Skeletal muscle cell (primary cell): ENCODE measurements at places on chromosomes 7 and 10.

DNA sequence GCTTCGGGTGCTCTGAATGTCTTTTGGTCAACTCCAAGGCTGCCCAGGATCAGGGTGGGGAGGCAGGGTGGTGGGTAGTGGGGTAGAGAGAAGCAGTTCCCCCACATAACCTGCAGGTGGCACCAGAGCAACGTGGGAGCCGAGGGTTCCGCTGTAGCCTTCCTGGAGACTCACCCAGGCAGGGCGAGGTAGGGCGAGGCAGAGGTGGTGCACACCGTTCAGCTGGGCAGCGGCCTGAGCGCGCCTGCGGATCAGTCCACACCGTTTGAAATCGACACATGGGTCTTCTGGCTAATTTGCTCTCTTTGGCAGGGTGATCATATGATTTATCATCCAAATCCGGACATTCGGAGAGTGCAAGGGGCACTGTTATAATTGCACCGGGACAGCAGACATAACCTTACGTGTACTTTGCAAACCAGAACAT lies 41.4 kb upstream of the MAP3K8 start:
- no peak for DNase-seq

DNA sequence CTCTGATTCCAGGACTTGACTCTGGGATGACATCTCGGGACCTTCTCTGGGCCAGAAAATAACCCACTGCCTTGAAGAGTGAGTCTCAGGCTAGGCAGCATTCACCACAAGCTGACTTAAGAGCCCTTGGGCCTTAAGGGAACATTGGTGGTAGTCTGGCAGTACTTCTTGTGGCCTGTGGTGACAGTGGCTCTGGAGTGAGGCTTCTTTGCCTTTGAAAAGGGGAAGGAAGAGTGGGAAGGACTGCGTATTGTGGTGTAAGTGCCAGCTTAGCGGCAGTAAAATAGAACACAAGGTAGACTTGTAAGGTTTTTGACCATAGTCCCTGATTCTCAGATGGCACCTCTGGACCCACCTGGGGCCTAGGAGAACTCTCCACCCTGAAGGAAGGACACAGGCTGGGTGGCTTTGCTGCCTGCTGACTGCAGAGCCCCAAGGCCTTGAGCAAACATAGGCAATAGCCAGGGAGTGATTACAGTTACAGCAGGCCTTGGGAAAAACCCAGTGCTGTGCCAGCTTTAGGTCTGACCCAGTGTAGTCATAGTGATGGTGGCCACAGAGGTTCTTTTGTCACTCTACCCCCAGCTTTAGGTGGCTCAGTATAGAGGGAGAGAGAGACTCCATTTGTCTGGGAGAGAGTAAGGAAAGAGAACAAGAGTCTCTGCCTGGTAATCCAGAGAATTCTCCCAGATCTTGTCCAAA lies 483.9 kb downstream of the SH2D4B start:
- DNase-seq, result no peak

GRCh38 chr10:76763376-76763775 lies 874.2 kb downstream of the KCNMA1 start:
- DNase-seq, result no peak

- no peak for DNase-seq
These were observed 234.7 kb downstream of the BMPER start for GRCh38 chr7:34140066-34140465.

- DNase-seq, result no peak
These were observed 25.2 kb downstream of the YWHAG start for GRCh38 chr7:76333511-76334101.

DNA sequence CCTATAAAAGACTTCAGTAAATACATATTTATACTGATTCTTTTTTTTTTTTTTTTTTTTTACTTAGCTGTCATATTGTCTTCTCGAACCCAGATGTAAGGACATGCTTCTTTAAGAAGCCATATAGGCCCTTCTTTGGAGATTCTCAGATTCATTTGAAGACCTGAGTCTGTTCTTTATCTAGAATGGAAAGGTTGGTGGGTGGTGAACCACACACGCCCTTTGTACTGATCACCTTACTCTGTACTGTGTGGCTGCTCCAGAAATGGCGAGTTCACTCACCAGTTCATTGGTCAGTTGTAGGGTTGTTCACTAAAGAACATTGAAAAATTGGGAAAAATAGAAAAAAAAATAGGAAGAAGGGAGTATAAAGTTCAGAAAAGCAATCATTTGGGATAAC lies 32.5 kb downstream of the LANCL2 start:
- DNase-seq, result no peak

GRCh38 chr10:97376413-97376812 lies 24.7 kb downstream of the RRP12 start:
- DNase-seq, result no peak

GRCh38 chr10:33927347-33927746 lies 592.9 kb upstream of the NRP1 start:
- DNase-seq, result no peak

GRCh38 chr7:73830681-73831583 lies at the start of gene CLDN4:
TSS of gene CLDN4 (plus strand) at chr7:73830996. CDS start at chr7:73831202, 206 bp downstream.
- DNase-seq, result no peak

DNA sequence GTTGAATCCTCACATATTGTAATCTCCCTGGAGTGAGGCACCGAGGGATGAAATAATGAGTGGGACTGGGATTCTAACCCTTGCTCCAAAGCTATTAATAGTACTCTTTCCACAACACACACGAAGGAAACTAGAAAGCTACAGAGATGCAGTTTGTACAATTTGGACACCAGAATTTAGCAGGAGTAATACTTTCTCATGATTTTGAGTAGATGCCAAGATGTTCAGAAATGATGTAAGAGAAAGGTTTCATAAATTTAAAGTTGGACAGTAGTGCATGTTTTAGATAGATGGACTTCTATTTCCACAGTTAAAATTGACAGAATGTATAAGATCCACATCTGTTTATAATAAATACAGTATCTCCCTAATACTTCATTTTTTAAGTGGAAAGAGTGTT lies 46.5 kb downstream of the PRR15 start:
- no peak for DNase-seq

- no peak for DNase-seq
These were observed 60.9 kb downstream of the SLC16A9 start for GRCh38 chr10:59648711-59649201.

- peak; percentile 30 for DNase-seq
These were observed 560.9 kb downstream of the SDK1 start for GRCh38 chr7:3861941-3862340.

DNA sequence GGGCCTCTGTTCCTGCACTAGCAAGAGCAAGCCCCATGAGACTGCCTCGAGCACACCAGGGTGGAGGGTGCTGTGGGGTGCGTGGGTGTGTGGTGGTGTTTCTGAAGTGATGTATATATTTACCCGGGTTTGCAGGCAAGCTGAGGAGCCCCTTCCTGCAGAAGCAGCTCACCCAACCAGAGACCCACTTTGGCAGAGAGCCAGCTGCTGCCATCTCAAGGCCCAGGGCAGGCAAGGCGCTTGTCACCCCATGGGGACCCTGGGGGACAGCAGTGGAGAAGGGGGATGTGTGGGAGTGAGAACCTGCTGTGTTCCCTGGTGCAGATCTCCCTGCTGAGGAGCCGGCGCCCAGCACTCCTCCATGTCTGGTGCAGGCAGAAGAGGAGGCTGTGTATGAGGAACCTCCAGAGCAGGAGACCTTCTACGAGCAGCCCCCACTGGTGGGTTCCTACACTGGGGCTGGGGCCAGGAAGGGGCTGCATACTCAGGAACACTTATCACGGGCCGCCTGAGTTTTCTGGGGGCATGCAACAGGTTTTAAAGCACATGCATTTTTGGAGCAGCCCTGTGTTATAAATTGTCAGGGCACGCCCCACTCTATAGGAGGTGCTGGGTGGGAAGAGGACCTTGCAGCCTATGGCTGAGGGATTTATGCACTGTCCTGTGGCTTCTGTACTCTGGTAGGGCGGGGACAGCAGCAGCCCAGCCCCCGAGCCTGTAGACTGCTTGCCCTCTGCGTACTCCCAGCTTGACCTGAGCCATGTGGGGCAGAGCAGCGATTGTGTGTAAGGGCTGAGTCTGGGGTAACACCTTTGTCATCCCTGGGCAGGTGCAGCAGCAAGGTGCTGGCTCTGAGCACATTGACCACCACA lies 5.9 kb downstream of the PGAM2 start:
- no peak for DNase-seq

- DNase-seq, result no peak
These were observed 19.6 kb upstream of the GIMAP2 start for GRCh38 chr7:150665896-150666295.

DNA sequence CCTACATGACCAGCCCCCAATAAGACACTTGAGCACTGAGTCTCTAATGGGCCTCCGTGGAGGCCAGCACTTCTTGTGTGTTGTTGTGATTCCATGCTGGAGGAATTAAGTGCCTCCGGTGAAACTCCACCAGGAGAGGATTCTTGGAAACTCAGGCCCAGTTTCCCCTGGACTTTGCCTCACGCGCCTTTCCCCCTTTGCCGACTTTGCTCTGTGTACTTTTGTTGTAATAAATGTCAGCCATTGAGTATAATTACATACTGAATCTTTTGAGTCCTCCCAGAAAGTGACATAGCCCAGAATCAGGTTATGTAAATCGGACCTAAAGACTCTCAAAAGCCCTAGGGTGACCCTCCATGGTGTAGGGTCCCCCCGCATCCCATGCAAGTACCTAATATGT lies 82.4 kb downstream of the DLG5 start:
- DNase-seq, result no peak

DNA sequence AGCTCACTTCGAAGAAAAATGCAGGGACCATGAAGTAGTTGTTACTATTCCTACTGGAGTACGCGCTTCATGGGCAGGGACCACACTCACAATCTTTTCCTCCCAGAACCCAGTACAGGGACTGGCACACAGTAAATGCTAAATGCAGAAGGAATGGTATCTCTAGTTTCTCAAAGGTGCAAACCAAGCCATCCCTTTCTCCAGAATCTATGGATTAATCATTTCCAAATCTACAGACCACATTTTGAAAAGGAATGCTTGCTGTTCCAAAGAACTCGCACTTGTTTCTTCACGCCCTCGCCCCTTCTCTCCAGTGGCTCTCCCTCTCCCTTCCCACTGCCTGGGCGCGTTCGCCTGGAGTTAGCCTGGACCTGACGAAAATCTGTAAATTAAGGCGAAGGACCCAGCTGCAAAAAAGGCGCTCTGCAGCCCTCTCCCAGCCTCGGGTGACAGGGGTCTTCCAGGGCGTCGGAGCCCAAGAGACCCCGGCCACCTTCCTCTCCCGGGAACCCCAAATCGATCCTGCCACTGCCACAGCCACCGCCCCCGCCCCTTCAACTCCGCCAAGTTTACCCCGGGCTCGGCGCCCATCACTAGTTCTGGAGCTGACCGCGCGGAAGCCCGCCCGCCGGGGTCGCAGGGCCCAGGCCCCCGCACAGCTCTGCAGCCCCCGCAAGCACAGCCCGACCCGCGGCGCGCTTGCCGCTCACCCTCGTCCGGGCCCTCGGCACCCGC lies 527 bp downstream of the PDIA4 start:
- DNase-seq, result no peak

DNA sequence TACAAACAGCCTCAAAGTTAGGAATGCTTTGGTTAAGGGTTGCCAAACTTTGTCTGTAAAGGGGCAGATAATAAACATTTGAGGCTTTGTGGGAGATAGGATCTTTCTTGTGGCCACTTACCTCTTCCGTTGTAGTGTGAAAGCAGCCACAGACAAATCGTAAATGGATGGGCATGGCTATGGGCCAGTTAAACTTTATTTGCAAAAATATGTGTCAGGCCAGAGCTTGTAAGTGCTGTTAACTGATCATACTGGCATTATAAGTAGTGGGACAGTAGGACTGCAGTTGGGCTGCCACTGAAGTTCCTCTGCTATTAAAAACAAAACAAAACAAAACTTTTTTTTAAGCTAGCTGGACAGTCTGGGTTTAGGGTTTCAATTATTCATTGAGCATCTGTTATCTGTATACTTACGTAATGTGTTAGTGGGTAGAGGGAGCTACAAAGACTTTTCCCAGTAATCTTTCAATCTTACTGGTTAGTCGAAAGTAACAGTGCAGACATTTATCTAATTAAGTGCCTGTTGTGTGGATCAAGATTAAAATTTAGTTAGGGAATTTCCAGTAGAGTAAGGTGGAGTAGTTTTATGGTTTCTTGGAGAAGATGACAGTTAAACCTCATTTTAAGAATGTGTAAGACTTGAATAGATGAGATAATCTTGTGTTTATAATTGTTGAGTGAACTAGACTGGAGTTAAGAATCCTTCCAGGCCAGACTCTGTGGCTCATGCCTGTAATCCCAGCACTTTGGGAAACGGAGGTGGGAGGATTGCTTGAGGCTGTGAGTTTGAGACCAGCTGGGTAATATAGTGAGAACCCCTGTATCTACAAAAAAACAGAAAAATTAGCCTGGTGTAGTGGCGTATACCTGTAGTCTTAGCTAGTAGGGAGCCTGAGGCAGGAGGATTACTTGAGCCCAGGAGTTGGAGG lies 100.1 kb downstream of the BTRC start:
- DNase-seq, result no peak

- no peak for DNase-seq
These were observed 160.6 kb downstream of the SEC23IP start for GRCh38 chr10:120052964-120053702.

DNA sequence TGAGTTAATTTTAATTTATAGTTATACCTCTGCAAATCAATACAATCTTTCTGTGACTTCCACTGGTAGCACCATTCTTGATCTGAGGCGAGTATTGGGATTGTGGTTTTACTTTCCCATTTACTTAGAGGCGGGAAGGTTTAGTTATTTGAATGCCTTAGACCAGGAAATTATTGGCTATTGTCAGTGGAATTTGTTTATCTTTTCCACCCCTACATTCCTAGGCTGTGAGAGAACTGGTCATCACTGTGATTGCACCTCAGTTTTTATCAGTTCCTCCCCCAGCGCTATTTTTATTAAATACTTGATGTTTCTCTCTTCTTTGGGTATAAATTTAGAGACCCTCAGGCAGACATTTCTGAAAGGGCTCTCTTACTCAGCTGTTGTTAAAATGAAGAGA lies 29.9 kb downstream of the CDK14 start:
- DNase-seq, result no peak

DNA sequence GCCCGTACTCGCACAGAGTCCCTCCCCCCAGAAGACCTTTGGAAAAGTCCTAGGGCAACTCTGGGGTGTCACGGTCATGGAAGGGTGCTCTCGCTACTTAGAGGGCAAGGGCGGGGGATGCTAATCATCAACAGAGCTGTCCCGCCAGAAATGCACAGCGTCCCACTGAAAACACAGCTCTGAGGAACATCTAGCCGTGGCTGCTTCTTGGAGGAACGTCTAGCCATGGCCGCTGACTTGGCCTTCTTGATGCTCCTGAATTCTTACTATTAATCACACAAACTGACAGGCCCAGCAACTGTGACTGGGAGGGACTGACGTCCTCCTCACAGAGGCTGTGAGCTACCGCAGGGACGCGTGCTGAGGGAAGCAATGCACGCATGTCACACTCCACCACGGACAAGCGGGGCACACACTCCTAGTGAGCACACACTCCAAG lies 1.7 kb downstream of the TUBGCP2 start:
- DNase-seq, result no peak

- DNase-seq, result no peak
These were observed 1.4 kb downstream of the PPP2R2D start for GRCh38 chr10:131902211-131902610.

- DNase-seq, result no peak
These were observed 50.6 kb upstream of the SMNDC1 start for GRCh38 chr10:110355141-110355831.

DNA sequence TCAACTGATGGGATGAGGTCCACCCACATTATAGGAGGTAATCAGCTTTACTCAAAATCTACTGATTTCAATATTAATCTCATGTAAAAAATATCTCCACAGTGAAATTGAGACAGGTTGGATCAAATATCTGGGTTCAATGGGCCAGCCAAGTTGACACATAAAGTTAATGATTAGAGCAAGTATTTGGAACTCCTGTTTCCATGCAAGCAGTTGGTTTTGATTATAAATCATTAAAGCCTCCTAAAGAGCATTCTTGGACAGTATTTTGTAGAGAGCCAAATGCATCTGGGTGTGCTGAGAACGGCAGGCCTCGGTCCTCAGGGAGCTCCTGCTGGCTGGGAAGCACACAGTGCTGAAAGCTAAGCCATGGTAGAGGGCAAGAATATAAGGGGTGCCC lies 126.9 kb upstream of the BTBD16 start:
- DNase-seq, result no peak
